ENCODE measurements at places on chromosomes 13 and 19.

DNA sequence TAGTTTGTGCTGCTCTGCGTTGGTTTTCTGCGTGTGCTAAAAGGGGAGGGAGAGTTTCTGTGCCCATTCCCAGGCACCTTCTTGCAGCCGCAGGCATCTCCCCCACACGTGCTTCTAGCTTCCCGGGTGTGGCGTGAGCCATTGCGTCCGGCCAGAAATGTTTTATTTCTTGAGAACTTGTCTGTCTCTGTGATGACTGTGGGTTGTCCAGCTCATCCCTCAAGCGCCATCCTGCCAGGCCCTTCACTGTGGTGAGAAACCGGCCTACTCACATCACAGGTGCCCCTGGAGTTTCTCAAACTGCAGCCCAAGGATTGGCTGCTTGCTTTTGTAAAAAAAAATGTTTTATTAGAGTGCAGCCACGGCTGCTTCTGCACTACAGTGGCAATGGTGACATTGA, 24.2 kb downstream of the EPN1 start:
- DNase-seq: no peak

DNA sequence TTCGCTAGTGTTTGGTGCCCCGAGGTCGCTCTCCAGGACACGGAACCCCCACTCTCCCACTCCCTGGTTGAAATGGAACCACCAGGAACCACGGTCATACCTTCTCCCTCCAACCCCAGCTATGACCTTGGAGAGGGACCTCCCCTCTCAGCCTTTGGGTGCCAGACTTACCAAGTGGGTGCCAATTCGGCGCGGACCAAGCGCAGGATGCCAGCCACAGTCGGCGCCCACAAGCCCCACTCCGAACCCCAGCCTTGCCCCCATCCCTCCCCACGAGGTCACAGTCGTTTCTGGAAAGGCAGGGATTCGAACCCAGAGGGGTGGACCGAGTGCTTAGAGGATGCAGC, 910 bp downstream of the PDE4C start:
- no peak for DNase-seq

DNA sequence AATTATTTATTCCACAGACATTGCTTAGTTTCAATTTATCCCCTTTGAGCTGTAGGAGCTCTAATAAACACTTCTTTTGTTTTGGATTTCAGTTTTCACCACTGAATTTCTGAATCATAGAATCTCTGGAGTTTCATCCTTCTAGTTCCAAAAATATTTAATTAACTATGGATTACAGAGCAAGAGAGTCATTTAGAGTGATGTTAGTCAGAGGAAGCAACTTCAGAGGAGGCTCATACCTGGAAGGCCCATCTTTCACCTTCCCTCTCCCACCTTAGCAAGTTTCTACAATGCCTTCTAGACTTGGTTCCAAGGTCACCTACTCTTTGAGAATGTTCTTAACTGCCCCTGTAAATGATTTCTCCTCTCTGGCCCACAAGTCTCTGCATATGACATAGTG, 353.2 kb downstream of the SPRY2 start:
- DNase-seq: no peak

GRCh38 chr19:14412996-14413692, 6.0 kb downstream of the DDX39A start:
- no peak for DNase-seq

GRCh38 chr13:106161146-106161545, 374.3 kb downstream of the EFNB2 start:
- DNase-seq: no peak

DNA sequence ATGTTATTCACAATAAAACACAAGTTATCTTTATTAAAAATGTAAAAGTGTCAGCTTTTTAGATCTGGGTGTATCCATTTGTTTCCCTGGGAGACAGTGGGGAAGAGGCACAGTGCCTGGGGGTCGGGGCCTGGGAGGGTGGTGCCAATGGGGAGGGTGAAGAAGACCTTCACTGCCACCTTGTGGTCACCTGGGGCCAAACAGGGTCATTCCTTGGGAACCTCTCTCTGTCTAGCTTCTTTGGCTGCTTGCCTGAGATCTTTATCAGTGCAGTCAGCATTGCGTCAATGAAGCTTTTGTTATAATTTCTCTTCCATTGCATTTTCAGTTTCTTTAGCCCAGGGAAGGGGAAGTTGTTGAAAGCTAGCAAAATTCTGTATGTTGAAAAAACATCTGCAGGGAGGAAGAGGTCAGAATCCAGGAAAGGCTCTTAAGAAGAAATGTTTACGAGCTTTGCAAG, 39.1 kb downstream of the PCDH8 start:
- peak; percentile 2 for DNase-seq

- DNase-seq: no peak
Measured at GRCh38 chr19:18298601-18299000, 17.2 kb upstream of the JUND start.

DNA sequence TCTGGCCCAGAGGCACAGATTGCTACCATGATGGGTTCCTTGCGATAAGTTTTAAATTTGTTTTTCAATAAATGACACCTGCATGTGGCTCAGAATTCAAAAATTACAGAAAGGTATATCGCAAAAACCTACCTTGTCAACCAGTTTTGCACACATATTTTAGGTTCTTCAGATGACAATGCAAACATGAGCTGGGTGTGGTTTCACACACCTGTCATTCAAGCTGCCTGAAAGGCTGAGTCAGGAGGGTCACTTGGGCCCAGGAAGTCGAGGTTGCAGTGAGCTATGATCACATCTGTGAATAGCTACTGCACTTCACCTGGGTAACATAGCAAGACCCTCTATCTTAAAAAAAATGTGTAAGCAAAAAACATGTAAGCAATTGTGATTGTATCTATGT, 56.1 kb downstream of the DNM2 start:
- DNase-seq: no peak

DNA sequence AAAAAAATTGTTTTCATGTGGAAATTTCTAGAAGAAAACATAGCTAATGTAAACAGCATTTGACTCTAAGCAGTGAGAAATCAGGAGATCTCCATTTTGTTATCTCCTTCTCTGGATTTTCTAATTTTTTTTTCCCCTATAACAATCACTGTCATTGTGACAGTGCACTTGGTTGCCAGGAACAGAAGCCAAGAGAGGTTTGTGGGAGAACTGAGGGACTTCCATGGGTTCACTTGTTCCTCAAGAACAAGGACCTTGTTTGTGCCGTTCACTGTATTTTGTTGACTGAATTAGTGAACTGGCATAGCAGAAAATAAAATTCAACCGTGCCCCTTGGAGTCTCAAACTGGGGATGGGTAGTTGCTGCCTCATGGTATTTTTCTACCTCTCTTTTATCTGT, 17.1 kb downstream of the SHISA7 start:
- DNase-seq: no peak

GRCh38 chr19:33921165-33921564, 124.5 kb downstream of the KCTD15 start:
- DNase-seq: no peak

DNA sequence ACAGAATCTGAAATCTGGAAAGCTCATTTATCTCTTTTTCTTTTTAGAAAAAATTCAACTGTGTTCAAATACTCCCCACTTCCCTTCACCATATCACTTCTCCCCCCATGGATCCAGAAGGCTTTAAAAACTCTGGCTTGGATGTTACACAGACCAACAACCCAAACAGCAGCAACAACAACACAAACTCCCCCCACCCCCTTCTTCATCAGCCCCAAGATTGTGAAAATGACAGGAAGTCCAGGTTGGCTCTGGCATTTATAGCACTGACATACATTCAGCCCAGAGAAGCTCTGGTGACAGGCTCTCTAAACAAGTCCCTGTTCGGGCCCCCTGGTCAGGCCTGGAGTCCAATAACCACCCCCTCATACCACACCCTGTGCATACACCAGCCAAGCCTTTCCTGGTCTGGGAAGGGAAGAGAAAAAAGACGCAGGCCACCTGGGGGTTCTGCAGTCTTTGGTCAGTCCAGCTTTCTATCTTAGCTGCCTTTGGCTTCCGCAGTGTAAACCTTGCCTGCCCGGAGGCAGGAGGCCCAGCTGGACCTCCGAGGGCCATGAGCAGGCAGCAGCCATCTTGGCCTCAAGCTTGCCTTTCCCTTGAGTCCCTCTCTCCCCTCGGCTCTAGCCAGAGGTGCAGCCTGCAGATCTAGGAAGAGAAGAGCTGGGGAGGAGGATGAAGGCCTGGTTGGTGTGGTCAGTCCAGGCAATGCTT, 6.8 kb downstream of the CDX2 start:
- DNase-seq: no peak

- no peak for DNase-seq
Measured at GRCh38 chr19:27754700-27755099, 1458.3 kb downstream of the UQCRFS1 start.

GRCh38 chr13:76773448-76774094, 112.6 kb downstream of the KCTD12 start:
- no peak for DNase-seq

DNA sequence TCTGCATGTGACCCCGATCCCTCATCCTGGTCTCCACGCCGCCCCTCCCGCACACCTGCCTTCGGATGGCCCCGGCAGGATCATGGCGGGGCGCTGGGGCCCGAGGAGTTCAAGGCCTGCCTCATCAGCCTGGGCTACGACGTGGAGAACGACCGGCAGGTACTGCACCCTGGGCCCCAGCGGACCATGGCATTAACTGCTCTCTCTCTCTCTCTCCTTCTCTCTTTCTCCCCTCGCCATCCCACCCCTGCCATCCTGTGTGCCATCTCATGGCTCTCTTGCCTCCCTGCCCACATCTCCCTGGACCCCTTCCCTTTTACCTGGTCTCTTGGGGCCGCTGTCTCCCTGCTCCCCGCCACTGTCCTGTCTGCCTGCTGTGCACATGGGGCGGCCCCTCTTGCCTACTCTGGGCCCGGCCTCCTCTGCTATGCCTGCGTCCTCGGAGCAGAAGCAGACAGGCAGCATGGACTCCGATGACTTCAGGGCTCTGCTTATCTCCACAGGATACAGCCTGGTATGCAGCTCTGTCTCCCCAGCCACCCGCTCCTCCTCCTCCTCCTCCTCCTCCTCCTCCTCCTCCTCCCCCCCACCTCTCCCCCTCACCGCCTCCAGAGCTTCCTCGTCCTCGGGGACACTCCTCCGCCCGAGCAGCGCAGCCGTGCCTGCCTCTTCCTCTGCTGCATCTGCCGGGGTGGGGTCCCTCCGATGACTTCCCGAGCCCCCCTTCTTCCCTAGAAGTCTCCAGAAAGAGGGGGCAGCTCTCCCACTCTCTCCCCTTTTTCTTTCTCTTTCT, 16.2 kb downstream of the CAPN12 start:
- DNase-seq: no peak

GRCh38 chr13:92734068-92734467, 492.5 kb upstream of the GPC6 start:
- DNase-seq: no peak

- peak; percentile 84 for DNase-seq
Measured at GRCh38 chr19:45882652-45883585, 3.0 kb downstream of the IRF2BP1 start.

- no peak for DNase-seq
Measured at GRCh38 chr13:22871231-22871630, 309.5 kb upstream of the SGCG start.

DNA sequence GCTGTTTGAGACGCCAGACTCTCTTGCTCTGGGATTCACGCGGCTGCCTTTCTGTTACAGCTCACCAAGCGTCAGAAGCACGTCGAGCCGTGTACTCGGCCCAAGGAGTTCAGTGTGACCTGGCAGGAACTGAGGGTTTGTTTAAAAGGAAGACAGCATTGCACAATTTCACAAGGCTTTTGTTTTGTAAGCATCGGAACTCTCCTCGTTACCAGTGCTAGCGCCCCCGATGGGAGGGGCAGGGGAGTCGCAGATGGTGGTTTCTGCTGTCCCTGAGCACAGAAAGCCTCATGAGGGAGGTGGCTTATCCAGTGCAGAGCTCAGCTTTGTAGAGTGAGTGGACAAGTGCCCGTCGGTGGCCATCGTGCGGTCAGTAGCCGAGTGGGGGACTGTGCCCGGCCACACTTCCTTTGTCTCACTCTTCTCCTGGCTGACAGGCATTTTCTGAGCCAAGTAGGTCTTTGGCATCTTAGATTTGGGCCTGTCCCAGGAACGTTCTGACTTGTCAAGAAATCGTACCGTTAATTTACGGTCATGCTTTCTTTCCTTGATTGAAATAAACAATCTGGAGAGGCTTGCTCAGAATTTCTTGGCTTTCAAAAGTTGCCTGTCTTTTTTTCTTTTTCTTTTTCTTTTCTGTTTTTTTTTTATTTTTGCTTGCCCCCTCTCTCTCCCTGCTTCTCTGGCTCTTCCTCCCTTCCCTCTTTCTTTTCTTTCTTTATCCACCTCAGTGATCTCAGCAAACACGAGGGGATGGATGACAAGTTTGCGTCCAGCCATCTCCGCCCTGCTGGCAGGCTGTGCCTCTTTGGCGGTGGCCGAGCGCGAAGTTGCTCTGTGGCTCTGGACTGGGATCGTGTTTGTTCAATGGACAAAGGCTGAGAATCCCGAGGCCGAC, 7.7 kb downstream of the KDM4B start:
- DNase-seq: no peak

DNA sequence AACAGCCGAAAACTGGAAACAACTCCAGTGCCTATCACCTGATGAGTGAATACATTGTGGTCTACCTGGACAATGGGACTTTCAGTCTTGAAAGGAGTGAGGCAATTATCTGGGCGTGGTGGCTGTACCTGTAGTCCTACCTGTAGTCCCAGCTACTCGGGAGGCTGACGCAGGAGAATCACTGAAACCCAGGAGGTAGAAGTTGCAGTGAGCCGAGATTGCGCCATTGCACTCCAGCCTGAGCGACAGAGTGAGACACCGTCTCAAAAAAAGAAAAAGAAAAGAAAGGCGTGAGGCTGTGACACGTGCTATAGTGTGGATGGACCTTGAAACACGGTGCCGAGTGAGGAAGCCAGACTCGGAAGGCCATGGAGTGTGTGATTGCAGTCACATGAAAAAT, 4.1 kb upstream of the NTN5 start:
- no peak for DNase-seq

- DNase-seq: no peak
Measured at GRCh38 chr19:38277549-38277948, 13.2 kb downstream of the SPINT2 start.

DNA sequence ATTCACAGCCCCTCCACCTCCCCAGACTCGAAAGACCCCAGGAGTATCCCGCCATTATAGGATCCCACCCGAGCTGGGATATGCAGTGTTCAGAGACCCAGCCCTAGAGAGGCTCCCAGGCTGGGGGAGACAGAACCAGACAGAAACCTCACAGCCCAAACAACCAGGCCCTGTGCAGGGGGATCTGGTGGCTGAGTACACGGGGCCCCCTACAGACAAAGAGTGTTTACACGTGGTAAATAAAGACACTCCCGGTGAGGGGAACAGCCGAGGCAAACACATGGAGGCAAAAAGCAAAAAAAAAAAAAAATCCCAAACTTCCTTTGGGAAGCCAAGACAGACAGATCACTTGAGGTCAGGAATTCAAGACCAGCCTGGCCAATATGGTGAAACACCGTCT, 25.1 kb downstream of the TINCR start:
- no peak for DNase-seq

GRCh38 chr19:49680421-49681351, 3.6 kb downstream of the PRMT1 start:
- peak; percentile 95 for DNase-seq

DNA sequence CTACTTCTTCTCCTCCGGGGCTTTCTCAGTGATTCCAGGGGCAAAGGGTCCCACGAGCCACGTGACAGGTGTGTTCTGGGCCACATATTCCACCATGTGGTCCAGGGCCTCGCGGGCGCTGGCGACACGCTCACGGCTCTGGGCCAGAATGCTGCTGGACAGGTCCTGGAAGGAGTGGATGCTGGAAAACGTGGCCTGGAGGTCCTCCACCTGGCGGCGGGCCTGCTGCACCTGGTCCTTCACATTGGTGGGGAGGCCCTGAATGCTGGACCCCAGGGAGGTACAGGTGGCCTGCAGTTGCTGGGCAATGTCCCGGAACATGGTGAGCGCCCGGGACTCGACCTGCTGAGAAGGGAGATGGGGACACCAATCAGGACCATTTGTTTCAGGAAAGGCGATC, 7.7 kb upstream of the TICAM1 start:
- no peak for DNase-seq

GRCh38 chr13:31365630-31366029, 165.9 kb downstream of the B3GLCT start:
- DNase-seq: no peak

All from activated CD4-positive, alpha-beta T cell treated with anti-CD3 and anti-CD28 coated beads, Interleukin-2, amount 50 U/mL, for 1 hour (primary cell).